ENCODE measurements at places on chromosomes 12 and 14.

DNA sequence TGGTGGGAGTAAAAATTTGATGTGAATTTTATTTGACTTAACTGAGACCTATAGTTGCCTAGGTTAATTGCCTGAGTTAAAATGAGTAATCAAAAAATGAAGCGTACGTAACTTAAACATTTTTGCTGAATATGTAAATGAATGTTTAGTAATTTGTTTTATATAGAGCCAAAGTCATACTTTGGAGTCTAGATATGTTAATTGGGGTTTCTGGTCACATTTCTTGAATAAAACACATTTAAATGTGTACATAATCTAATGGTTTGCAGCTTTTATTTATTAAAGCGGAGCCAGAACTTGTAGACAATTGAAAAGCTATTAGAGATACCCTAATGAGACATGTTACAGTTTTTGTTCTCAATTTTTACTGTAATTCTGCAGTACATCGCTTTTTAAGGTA, 71.2 kb downstream of the AEBP2 start:
- DNase-seq: no peak

DNA sequence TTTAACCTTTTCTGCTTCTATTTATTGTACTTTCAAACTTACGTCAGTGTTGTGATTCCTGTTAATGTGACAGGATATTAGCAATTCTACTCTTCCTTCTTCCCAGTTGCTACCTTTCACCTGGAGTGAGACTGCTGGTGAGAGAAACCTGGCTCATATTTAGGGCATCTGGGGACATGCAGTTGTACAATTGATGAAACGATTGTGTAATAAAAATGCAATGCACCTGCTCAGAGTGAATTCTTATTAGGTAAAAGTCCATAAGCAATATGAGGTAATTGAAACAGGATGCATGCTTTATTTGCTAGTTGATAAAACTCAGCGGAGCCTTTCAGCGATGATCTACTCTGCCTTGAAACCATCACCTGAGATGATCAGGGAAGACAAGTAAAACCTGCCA, 116.1 kb upstream of the FBXO33 start:
- no peak for DNase-seq

GRCh38 chr14:51089278-51089677, 5.6 kb downstream of the TRIM9 start:
- no peak for DNase-seq

- DNase-seq: peak; percentile 75
Observed at GRCh38 chr14:103801459-103801858, 45.9 kb downstream of the PPP1R13B start.

DNA sequence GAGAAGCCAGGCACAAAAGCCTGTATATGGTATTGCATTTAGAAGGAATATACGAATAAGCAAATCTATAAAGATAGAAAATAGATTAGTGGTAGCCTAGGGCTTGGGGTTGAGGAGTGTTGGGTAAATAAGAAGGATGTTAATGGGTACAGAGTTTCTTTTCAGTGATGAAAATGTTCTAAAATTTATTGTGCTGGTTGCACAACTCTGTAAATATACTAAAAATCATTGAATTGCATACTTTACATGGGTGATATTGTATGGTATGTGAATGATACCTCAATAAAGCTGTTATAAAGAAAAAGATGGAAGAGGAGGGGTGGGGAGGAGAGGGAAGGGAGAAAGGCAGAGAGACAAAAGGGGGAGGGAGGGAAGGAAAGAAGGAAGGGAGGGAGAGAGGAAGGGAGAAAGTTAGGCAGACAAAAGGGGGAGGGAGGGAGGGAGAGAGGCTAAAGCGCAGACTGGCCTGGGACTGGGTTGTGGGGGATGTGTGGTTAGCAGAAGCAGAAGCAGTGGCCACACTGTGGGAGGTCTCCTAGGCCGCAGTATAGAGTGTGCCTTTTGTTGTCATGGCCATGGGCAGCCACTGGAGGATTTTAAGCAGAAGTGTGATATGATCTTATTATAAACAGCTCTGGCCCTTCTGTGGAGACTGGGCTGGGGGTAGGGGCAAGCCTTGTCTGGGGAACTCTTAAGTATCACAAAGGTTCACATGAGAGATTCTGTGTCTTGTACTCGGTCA, 73.6 kb upstream of the ELK3 start:
- no peak for DNase-seq

DNA sequence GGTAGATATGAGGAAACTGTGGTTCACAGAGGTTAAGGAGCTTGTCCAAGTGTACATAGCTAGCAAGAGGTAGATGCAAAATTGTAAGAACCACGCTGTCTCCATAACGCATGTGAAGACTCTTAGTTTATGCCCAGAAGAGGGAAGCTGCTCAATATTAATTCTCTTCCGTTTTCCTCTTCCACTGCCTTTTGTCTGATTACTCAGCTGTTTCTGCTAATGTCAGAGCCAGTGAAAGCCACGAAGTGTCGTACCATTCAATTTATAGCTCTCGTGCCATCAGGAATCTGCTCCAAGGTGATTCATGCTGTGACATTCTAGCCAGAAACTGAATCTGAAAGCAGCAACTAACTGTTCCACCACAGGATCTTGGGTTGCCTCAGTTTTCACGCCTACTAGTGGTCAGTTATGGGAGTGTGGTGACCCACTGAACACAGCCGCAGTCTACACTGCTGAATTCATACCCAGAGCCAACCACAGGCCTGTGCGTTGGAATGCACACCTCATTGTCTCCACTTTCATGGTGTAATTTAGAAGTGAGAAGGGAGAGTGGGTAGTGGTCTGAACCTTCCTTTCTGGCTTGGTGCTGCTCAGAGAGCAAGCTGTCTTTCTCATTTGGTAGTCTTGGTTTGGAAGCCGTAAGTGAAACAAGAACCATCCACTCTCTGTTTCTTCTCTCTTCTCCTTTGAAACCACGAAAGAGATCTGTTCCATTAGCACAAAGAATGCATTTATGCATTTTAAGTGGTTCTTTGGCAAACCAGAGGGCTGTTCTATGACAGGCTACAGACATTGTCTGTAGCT, 74.2 kb upstream of the NAP1L1 start:
- peak; percentile 81 for DNase-seq

All from astrocyte of the spinal cord (primary cell).